ENCODE measurements at places on chromosomes 13 and 19.
A peak's percentile ranks its signal among the peaks of the same experiment; 100 is the strongest.

DNA sequence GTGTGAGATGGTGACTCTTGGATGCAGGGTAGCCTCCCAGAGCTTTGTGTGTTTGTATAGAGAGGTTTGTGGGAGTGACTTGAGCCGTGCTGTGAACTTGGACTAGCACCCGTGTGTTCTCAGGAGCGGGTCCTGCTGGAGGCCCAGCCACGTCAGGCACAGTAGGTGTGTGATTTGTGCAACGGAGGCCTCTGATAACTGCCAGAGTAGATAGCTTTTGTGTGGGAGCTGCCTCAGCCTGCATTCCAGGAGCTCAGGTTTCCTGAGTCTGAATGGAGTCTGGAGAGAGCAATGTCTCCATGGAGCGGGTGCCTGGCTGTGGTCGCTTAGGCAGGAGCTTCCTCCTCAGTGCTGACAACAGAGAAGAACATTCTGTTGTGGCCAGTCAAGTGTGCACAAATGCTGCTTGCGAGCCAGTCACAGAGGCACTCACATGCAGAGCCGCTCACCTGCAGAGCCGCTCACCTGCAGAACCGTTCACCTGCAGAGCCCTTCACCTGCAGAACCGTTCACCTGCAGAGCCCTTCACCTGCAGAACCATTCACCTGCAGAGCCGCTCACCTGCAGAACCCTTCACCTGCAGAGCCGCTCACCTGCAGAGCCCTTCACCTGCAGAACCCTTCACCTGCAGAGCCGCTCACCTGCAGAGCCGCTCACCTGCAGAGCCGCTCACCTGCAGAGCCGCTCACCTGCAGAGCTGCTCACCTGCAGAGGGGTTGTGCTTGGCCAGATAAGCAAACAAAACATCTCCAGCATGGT, 32.6 kb downstream of the TFDP1 start:
- DNase-seq, result peak; percentile 51

DNA sequence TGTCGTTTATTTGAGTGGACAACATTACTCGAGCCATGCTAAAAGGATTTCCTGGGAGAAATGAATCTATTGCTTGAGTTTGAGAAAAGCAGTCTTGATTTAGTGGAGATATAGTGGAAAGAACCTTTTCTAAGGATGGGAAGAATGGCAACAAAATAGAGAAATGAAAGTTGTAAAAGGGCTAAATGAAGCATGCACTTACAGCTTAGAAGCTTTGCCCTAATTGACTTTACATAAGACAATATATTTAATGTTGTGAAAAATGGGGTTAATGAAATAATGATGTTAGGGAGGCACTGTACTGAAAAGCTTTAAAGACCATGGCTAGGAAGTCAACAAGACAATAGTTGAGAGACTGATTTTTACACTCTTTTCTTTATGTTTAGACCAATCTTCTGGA, 35.4 kb downstream of the SLC10A2 start:
- no peak for DNase-seq

DNA sequence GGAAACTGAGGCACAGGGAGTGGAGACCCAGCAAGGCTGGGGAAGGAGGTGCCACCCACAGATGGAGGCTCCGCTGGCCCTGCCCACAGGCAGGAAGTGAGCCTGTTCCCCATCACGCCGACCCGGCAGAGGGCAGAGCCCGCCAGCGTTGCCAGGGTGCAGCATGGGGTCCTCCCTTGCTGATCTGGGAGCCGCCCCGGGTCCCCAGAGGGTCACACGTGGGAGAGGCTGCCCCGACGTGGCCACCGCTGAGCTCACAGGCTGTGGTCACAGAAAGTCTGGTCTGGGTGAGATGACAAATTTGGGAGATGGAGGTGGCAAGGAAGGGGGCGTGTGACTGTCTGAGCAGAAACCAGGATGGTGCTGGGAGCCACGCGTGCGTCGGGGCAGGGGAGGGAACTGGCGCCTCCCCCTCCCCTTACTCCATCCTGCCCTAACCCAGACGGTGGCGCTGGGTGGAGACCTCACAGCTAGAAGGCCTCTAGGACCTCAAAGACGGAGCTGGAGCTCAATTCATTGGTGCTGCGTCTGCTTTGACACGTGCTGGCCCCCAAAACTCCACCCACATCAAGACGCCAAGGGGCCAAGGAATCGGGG, 7.7 kb downstream of the MEX3D start:
- DNase-seq, result no peak

DNA sequence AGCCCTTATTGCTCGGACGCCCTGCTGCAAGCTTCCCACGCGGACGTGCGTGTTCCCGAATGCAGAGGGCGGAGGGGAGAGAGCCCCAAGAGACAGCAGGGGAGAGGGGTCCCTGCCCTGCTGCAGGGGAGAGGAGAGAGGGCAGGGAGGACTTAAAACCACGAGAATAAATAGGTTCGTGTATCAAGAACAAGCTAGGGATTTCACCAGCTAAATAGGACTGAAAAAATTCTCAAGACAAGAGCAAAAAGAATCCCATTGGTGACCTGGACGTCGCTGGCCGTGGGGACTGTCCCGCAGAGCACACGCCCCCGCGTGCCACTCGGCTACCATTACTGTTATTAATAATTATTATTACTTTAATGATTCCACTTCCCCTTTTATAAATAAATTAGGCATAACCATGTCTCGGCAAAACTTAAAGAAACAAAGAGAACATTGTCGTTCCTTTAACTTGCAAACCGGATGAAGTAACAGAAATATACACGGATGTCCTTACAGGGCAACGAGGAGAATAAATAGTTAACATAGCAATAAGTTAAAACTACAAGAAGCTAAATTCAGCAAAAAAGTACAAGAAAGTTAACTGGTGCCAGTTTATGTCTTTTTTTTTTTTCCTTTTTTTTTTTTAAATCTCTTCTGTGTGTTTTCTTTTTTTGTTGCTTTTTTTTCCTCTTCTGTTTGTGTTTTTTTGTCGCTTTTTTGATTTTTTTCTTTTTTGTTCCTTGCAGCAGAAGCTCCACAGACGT, 16.6 kb downstream of the PRKCSH start:
- DNase-seq, result no peak

- DNase-seq, result no peak
Measured at GRCh38 chr19:10805065-10805757, 30.8 kb downstream of the TMED1 start.

DNA sequence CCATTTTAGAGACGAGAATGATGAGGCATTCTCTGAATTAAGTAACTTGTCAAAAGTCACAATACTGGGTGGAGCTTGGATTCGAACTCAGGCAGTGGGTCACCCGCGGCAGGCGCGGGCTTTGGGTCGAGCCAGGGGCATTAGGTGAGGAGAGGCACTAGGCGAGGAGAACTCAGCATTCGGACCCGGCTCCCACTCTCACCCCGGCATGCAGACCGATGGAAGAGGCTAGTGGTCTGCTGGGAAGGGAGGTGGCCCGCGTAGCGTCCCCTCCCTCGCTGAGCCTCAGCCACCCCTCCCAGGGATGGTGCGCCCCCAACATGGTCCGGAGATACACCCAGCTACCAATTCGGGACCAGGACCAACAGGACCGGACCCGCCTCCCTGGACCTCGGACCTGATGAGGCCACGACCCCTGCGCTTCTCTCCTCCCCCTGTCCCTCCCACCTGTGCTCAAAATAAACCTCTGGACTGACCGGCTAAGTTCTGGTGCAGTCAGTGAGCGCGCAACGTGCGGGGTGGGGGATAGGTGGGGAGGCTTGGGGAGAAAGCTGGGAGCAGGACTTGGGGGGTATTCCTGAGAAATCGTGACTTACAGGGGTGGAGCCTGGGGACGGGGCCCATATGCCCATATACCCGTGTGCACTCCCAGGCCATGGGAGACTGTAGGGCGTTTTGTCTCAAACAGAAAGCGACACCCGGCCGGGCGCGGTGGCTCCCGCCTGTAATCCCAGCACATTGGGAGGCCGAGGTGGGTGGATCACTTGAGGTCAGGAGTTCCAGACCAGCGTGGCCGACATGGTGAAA, 1.3 kb upstream of the SNAPC2 start:
- DNase-seq, result no peak

DNA sequence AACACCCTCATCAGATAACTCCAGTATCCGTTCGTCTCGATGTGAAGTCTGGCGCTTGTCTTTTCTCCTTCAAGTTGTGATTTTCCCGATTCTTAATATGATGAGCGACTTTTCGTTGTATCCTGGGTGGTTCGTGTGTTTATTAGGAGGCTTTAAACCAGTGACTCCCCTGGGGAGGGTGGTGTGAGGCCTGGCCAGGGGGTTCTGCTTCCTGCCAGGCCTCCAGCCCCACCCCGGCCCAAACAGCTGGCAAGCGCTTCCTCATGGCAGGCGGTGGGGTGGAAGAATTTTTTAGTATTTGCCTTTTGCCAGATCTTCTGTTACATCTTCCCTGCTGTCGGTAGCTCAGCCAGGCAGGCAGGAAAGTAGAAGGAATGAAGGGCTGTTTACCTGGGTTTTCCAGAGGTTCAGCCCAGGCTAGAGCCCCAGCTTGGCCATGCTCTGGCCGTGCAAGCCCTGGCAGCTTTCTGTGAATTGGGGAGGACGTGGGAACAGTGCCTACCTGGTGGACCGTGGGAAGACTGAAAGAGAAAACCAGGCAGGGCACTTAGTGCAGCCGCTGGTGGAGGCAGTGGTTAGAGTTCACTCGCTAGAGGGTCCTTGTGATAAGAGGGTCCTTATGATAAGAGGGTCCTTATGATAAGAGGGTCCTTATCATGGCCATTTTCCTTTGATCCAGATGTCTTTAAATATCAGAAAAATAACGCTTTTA, 37.7 kb upstream of the DCUN1D2 start:
- DNase-seq, result no peak

DNA sequence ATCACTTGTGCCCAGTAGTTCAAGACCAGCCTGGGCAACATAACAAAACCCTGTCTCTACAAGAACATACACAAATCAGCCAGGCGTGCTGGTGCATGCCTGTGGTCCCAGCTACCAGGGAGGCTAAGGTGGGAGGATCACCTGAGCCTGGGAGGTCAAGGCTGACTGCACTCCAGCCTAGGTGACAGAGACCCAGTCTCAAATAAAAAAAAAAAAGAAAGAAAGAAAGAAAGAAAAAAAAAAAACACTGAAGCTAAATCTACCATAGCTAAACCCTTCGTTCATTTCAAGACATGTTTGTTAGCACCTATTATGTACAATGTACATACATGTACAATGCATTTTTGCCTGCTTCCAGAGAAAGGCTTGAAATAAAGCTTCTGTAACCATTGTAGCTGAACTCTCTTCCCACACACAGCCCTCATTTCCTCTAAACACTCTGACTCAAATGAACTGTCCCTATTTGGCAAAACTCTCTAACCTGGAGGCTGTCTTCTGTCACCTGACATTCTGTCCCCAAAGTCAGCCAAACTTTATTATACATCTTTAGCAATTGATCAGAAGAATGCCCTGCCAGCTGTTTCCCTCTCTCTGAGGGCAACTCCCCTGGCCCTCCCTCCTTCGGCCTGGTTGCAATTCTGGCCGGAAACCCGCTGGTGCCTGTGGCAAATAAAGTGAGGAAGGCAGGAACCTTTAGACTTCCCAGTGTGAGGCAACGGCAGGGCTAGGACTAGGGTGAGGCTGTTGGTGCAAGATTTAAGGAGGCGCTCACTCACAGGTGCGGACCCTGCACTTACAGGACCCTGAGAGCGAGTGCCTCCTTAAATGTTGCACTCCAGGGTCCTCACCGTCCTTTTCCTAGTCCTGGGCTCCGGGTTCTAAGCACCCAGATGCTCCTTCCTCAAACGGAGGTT, 1.8 kb downstream of the ETHE1 start:
- DNase-seq, result no peak

- DNase-seq, result no peak
Measured at GRCh38 chr13:89568746-89569145, 1778.7 kb upstream of the MIR17HG start.

Data from NCI-H345 (cell line).